Activated CD8-positive, alpha-beta memory T cell treated with anti-CD3 and anti-CD28 coated beads, Interleukin-2, amount 10 ng/mL, durations not matched to agents 7 days and 5 days (primary cell): ENCODE measurements at places on chromosomes 7 and 10. TPM values are rescaled to one million over a fixed set of nuclear protein-coding genes. Genes with fewer than 3 reads are reported as not detected.

The CFAP46 gene
- total RNA-seq = not detected

The PLEKHS1 gene
- total RNA-seq = not detected

The ADAP1 gene
- total RNA-seq = 12.4 TPM

The NME8 gene
- total RNA-seq = not detected

The PVRIG gene
- total RNA-seq = 45.2 TPM

The CHPF2 gene
- 46.8 TPM for total RNA-seq

The DENND2A gene
- total RNA-seq = 0.32 TPM

The MKI67 gene
- 418 TPM for total RNA-seq

The STEAP2 gene
- not detected for total RNA-seq

The SERPINE1 gene
- 1.2 TPM for total RNA-seq

The FBXO24 gene
- total RNA-seq = 0.80 TPM
